ENCODE measurements at places on chromosomes 4 and X.
A peak's percentile ranks its signal among the peaks of the same experiment; 100 is the strongest.

- no peak for DNase-seq
Measured at GRCh38 chrX:23511793-23512192, 155.5 kb upstream of the PRDX4 start.

DNA sequence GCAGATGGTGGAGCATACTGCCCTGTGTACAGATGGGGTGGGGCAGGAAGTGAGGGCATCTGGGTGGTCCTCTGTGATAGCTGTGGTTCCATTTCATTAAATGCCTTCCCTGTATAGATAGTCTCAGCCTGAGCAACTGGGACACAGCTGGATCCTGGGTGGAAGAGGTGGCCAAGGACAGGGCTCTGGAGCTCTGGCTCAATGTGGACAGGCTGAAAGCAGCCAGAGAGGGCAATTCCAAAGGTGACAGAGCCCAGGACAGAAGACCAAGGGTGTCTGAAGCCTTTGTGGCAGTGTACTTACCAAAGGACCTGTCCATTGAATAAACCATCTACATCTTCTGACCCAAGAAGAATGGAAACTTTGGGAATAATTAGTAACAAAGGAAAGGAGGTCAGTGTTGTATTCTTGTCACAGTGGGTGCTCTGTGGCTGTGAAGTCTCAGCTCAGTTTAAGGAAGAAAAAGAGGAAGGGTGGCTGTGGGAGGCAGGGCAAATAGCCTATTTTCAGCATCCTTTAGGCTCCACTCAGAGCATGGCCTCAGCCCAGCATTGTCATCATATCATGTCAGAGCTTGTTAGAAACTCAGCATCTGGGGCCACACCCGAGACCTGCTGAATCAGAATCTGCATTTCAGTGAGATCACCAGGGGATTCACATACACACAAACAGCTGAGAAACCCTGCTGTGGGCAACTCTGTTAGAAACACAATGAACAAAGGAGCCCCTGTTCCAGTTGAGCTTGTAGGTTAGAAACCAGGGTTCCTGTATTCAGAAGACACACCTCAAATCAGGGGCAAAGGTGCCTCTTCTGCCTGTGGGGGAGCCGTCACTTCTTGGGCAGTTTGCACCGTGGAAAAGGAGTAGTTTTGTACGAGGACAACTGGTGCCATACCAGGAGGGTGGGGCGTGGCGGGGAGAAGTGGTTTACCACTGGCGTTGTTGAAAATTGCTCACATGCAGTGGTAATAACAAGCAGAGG lies 168.6 kb downstream of the PTTG2 start:
- peak; percentile 32 for DNase-seq

DNA sequence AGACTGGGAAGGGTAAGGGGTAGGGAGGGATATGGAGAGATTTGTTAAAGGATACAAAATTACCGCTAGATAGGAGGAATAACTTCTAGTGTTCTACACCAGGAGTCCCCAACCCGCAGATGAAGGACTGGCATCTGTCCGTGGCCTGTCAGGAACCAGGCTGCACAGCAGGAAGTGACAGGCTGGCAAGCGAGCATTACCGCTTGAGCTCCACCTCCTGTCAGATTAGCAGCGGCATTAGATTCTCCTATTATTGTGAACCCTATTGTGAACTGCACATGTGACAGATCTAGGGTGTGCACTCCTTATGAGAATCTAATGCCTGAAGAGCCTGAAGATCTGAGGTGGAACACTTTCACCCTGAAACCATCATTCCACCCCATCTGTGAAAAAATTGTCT lies 27.9 kb upstream of the BBS7 start:
- no peak for DNase-seq

GRCh38 chr4:113908829-113909228 lies 70.6 kb downstream of the ARSJ start:
- no peak for DNase-seq

DNA sequence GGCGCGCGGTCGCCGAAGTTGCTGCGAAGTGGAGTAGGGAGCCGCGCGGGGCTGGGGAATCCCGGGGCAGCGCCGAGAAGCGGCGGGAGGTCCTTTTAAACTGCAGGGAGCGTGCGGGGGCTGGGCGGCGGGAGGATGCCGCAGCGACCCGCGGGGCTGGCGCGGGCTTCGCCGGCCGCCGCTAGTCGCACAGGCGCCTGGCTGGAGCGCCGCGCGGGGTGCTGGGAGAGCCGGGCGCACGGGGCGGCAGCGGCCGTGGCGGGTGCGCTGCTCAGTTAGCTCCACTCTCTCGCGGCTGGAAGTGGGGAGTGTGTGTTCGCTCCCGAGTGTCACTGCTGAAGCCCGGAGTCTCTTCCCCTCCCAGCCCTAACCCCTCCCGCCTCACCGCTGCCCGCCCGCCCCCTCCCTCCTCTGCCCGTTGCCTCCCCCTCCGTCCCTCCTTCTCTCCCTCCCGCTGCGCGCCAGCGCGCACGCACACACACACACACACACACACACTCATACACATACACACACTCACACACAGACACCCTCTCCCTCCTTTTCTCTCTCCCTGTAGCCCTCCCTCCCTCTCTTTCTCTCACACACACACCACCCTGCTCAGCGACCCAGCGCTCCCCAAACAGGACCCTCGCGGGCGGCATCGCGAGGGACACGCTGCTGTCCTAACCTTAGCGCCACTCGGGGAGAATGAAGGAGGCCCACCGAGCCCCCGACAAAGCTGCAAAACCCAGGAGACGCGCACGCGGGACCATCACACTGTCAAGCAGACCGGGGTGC lies at the start of gene NDNF:
TSS of gene NDNF (minus strand) at position 312 of the 780 bp plus-strand sequence. CDS start 26,698 bp downstream, outside the sequence.
- peak; percentile 40 for DNase-seq

GRCh38 chrX:53456254-53456653 lies 22.1 kb upstream of the HSD17B10 start:
- no peak for DNase-seq

DNA sequence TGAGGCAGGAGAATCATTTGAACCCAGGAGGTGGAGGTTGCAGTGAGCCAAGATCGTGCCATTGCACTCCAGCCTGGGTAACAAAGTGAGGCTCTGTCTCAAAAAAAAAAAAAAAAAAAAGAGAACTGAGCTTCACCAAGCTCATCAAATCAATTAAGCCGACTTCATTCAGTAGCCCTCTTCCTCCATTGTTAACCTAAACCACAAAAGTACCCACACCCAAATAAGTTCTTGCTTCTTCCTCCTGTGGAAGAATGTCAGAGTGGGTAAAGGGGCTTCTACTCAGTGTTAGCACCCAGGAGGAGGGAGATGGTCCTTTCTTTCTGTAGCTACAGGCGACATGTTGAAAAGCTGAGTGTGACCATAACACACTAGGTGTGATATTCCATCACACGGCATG lies 58.6 kb upstream of the CHRNA9 start:
- no peak for DNase-seq

DNA sequence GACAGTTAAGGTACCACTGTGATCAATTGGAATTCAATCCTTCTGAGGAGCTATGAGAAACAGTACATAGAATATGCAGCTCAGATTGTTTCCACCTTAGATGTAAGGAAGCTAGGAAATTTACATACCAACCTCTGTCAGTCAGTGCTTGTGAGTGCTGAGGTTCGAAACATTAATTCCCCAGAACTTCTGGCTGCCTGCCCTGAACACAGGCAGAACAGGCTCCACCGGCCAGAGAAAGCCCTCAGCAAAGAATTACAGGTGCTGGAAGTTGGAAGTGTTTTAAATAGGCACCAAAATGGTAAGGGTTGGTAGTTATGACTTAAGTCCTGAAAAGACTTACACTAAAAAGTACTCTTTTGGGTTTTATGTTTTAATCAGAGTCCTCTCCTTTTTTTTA lies 651.8 kb downstream of the C4orf33 start:
- DNase-seq = no peak

- no peak for DNase-seq
Measured at GRCh38 chr4:158010361-158010760, 162.5 kb downstream of the GASK1B start.

DNA sequence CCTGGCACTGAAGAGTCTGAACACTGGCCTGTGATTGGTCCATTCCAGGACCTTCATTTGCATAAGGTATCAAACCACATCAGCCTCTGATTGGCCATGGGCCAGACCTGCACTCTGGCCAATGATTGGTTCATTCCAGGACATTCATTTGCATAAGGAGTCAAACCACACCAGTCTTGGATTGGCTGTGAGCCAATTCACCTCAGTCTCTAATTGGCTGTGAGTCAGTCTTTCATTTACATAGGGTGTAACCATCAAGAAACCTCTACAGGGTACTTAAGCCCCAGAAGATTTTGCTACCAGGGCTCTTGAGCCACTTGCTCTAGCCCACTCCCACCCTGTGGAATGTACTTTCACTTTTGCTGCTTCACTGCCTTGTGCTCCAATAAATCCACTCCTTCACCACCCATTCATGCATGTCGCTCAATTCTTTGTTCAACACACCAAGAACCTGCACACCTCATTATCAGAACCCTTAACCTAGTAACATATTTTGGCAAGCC lies 14.2 kb upstream of the HERC5 start:
- no peak for DNase-seq

DNA sequence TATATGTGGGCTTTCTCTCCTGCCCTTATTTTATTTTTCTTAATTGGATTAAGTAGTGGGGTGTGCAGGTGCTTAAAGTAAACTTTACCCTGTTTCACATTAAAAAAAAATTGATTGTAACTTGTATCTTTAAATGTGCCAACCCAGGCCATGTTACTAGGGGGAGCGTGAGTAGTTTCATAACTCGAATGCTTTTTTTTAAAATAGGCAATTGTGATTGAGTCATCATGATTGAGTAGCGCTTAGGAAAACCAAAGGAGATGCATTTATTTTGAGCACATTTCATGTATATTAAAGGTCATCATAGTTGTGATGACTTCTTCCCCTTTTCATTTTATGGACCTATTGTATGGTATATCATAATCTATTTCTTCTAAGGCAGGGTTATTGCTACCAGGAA lies 32.2 kb downstream of the GPAT3 start:
- DNase-seq = no peak

GRCh38 chr4:26074712-26075430 lies 160.9 kb downstream of the SMIM20 start:
- DNase-seq = no peak

DNA sequence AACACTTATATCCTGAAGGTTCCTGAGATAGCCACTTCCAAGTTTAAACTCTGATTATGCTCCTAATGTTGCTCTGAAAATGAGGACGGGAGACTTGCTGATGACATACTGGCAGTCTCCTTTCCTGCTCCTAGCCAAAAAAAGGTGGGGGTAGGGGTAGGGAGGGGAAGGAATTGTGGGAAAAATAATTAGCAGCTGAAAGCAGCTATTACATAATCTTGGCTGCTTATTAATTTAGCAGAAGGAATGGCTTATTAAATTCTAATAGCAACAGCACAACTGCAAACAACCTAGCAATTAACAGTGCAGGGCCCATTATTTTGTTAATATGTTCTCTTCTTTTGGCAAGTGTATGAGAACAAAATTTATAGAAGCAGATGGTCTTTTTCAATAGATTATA lies 2.0 kb upstream of the AP1S2 start:
- no peak for DNase-seq

- no peak for DNase-seq
Measured at GRCh38 chrX:119942831-119943184, 743 bp downstream of the NKAP start.

- DNase-seq = peak; percentile 16
Measured at GRCh38 chr4:106318511-106318910, 2.2 kb downstream of the AIMP1 start.

DNA sequence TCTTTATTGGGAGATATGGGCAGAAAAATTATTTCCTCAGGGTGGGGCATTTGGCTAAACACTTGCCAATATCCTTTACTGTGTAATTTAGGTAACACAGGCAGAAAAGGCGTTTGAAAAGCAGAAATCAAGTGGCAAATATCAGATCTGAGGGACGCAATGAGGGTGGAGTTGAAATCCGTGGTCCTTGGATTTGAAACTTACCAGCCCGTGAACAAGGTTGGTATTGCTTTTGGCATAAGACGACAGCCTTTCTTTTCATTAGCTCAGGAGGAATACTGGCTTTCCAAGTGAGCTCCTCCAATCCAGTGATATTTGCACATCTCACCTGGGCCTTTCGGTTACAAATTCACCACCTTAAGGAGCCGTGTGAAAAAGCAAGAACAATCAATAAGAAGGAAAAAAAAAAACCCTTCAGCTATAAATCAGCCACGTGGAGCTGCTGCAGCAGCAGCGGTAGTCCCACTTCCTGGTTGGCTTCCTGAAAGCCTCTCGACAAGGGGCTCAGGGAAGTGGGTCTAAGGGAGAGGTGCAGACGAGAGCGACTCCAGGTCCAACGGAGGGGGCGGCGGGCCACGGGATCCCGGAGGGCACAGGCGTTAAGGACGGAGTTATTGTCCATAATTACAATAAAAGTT lies 734 bp upstream of the GALNT7 start:
- no peak for DNase-seq

- DNase-seq = no peak
Measured at GRCh38 chr4:24913119-24913485, 260 bp upstream of the CCDC149 start.

DNA sequence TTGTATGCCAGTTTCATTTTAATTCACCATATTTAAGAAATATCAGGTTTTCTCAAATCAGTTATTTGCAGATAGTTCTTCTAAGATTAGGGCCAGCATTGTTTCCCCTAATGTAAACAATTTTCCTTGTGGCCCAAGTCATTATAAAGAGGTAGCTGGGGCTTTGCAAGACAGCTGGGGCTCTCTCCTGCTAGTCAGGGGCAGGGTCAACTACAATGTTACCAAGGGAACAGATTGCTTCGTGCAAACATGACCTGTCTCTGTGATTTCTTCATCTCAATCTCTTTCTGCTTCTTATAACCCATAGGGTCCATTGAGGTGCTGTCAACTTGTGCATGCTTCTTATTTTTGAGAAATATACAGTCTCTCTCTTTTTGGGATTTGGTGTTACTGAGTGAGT lies 12.1 kb downstream of the ARMCX6 start:
- no peak for DNase-seq

DNA sequence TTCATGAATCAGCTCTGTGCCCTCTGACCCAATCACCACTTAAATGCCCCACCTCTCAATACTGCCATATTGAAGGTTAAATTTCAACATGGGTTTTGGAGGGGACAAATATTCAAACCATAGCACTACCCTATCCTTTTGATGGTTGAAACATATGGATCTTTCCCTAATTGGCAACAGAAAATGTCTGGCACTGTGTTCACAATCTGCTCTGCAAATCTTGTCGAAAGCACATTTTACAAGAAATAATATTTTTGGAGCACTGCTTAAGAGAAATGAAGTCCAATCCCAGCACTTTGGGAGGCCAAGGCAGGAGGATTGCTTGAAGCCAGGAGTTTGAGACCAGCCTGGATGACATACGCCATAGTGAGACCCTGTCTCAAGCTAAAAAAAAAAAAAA lies 130.6 kb upstream of the FAM9C start:
- no peak for DNase-seq

- no peak for DNase-seq
Measured at GRCh38 chr4:16590797-16591196, 307.6 kb downstream of the LDB2 start.

GRCh38 chrX:17680732-17681413 lies 56.4 kb upstream of the SCML1 start:
- no peak for DNase-seq

- DNase-seq = no peak
Measured at GRCh38 chr4:20249333-20249732, 2.4 kb upstream of the SLIT2 start.

GRCh38 chrX:39653691-39654090 lies 444.1 kb downstream of the BCOR start:
- no peak for DNase-seq

- no peak for DNase-seq
Measured at GRCh38 chr4:69759189-69759604, 1.2 kb downstream of the SULT1B1 start.
